ENCODE measurements at places on chromosomes 12 and 14.

- DNase-seq = no peak
Measured at GRCh38 chr12:39743655-39744054, 124.1 kb upstream of the ABCD2 start.

DNA sequence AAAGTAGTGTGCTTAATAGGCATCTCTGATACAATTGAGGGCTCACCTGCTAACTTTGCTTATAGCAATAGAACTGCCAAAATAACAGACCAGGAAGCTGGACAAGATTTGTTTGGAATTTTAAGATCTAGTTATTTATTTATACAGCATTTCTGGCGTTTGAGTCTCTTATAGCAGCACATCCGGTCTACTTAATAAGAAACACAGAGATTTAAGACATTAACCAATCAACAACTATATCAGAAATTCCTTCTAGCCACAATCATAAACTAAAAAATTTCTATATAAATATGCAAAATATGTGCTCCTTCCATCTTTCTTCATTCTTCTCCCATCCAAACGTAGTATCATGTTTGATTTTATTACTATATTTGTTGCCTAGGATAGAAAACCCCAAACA, 2.6 kb downstream of the RTN1 start:
- no peak for DNase-seq

- no peak for DNase-seq
Measured at GRCh38 chr14:34340025-34340625, 121.9 kb downstream of the SPTSSA start.

DNA sequence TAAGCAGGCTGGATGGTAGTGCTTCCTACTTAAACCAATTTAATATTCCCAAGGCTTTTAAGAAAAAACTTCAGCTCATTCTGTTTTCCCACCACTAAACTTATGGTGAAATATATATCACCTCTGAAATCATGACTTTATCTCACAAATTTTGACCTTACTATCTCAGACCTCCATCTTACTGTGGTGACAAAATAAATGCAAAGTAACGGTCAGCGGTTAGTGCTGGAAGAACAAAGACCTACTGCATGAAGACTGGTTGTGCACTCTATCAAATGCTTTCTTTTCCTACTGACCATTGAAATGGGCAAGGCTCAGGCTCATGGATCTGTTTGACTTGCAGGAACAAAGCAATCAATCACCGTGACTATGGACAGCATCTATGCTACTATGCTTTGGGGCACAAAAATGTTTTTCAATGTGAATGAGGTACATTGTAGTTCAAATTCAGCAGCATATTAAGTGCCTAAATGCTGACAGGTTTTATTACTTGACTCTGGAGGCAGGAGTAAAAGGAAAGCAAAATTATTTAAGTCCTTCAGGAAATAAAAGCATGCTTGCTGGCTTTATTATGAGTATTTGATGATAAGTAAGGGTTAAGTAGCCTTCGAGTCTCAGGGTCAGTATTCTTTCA, 43.1 kb upstream of the GTF2A1 start:
- no peak for DNase-seq
